Vein endothelial cell (primary cell): ENCODE measurements at places on chromosomes 2 and 18. TPM values are rescaled to one million over a fixed set of nuclear protein-coding genes. Genes with fewer than 3 reads are reported as not detected.

FAM110C gene
- under 0.01 TPM in 2 replicates for total RNA-seq

FMNL2 gene
- total RNA-seq = 36.9 and 50.9 TPM in 2 replicates

ADD2 gene
- 1.2 and 1.3 TPM in 2 replicates for total RNA-seq

POMC gene
- total RNA-seq = 0.29 and 0.98 TPM in 2 replicates

SCRN3 gene
- 18.3 and 21.5 TPM in 2 replicates for total RNA-seq

FKBP7 gene
- 21.3 and 23.5 TPM in 2 replicates for total RNA-seq

RAB27B gene
- total RNA-seq = under 0.01 and 0.10 TPM in 2 replicates

CIB4 gene
- not detected in 2 replicates for total RNA-seq

GPR35 gene
- total RNA-seq = 0.19 and 0.33 TPM in 2 replicates

SERPINB4 gene
- total RNA-seq = not detected in 2 replicates

SLC23A3 gene
- total RNA-seq = 2.3 and 2.6 TPM in 2 replicates

SLC35G4 gene
- not detected in 2 replicates for total RNA-seq

TMEM247 gene
- not detected in 2 replicates for total RNA-seq

GDF7 gene
- total RNA-seq = 2.5 and 11.8 TPM in 2 replicates

RRM2 gene
- 40.2 and 59.2 TPM in 2 replicates for total RNA-seq

COL3A1 gene
- 6.2 and 11.0 TPM in 2 replicates for total RNA-seq
